Stimulated activated CD4-positive, alpha-beta T cell treated with anti-CD3 and anti-CD28 coated beads, Interleukin-1b, Interleukin-23, amount 100 ng/mL, for 48 hours (primary cell): ENCODE measurements at places on chromosomes 5 and 9.

DNA sequence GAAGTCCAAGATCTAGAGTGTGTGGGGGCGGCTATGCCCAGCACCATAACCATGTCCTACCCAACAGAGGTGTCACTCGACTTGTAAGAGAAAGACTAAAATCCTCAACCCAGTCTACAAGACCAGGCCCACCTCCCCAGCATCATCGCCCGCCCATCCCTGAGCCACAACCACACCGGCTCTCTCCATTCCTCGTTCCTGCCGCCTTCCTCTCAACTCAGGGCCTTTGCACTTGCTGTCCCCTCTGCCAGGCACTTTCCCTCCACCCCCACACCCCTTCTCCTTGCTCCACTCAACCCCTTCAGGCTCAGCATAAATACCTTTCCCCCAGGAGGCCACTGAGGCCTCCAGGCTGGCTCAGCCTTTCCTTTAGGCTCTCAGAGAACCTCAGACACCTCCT, 69.3 kb downstream of the PAX5 start:
- DNase-seq, result no peak

DNA sequence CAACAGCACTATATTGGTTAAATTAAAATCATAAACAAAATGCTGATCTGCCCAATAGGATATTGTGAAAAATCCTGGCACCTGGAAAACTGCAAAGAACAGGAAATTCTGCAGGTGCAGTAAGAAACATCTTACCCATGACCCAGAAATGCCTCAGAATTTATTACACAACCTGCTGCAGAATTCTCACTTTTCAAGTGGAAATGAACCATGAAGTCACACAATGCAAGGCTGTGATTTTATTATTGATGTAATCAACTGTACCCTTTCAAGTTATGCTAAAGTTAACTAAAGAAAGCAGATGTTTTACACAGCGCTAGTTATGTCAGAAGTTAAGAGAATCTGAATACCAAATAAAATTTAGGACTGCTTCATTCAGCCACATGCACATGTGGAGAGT, 6.0 kb downstream of the STRBP start:
- DNase-seq, result no peak

DNA sequence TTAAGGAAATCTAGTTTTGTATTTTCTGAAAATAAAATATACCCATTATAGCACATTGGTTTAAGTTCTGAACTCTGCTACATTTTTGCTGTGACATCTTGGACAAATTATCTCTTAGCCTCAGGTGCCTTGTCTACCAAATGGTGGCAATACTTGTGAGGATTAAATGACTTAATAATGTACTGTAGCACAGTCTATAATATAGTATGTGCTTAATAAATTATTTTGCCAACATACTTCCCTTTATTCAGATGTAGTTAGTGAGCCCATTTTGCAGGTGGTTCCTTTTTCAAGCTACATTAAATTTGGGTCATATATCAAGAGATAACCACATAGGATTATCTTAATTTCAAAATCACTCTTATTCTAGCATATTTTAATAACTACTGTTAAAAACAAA, 3.2 kb downstream of the ETF1 start:
- DNase-seq, result no peak

DNA sequence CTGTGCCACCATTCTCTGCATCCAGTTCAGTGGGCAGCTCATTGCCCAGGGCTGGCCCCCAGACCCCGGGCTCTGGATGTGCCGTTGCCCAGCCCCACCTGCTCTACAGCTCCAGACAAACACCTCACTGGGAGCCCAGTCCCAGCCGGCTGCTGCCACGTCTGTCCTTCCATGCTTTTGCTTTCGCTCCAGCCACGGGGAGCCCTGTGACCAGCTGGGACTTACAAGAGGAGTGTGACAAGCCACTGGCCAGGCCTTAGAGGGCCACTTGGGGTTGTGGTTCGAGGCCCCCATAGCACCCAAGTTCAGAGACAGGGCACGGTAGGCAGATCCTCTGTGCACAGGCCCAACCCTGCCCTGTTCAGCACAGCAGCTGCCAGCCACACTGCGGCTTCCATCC, 142.0 kb downstream of the ADAMTS2 start:
- no peak for DNase-seq
